Lower leg skin (tissue), 4 donors: ENCODE measurements at places on chromosomes 2 and 18. TPM values are rescaled to one million over a fixed set of nuclear protein-coding genes. Genes with fewer than 3 reads are reported as not detected.

DNA sequence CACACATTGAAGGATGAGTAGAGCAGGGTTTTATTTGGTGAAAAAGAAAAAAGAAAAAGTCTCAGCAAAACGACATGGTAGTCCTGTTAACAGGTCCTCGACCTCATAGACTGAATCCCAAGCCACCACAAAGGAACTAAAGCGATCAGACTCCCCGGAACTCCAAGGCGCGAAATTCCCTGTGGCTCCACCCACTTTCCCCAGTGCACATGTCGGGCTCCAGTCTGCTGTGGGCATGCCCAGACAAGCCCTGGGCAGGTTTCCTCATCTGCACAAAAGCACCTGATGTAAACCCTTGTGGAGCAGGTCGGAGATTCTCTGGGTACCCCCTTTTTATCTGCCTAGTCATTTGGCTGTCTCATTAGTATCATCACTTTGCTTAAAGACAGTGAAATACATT lies 170.7 kb upstream of the FSIP2 start:
- no peak for DNase-seq

DNA sequence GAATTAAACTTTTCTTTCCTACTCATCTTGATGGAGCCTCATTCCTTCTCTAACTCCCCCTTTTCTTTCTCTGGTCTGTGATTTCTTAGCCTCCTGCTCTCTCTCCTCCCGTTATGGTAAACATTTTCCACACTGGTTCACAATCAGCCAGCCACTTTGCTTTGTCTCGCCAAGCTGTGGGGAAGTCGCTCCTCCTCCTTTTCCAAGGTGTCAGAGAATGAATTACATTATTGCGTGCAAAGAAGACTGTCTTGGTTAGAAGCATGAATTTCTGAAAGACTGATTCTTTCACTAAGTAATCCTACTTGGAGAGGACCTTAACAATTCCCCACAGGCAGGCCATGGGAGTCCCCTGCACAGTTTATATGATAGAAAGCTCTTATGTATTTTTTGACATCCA lies 46.1 kb downstream of the RASGRP3 start:
- no peak for DNase-seq

DNA sequence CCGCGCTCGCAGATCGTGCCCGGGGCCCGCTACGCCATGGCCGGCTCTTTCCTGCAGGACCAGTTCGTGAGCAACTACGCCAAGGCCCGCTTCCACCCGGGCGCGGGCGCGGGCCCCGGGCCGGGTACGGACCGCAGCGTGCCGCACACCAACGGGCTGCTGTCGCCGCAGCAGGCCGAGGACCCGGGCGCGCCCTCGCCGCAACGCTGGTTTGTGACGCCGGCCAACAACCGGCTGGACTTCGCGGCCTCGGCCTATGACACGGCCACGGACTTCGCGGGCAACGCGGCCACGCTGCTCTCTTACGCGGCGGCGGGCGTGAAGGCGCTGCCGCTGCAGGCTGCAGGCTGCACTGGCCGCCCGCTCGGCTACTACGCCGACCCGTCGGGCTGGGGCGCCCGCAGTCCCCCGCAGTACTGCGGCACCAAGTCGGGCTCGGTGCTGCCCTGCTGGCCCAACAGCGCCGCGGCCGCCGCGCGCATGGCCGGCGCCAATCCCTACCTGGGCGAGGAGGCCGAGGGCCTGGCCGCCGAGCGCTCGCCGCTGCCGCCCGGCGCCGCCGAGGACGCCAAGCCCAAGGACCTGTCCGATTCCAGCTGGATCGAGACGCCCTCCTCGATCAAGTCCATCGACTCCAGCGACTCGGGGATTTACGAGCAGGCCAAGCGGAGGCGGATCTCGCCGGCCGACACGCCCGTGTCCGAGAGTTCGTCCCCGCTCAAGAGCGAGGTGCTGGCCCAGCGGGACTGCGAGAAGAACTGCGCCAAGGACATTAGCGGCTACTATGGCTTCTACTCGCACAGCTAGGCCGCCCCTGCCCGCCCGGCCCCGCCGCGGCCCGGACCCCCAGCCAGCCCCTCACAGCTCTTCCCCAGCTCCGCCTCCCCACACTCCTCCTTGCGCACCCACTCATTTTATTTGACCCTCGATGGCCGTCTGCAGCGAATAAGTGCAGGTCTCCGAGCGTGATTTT lies 7.6 kb downstream of the TBR1 start:
- DNase-seq: no peak

GRCh38 chr18:681985-682384 lies 24.5 kb downstream of the TYMS start:
- DNase-seq: no peak

GRCh38 chr2:130378898-130379214 lies 23.0 kb downstream of the PTPN18 start:
- peak; percentile 45 for DNase-seq

GRCh38 chr2:236041616-236042015 lies 126.6 kb downstream of the GBX2 start:
- DNase-seq: no peak

- DNase-seq: no peak
Observed at GRCh38 chr2:50551868-50552267, 480.1 kb downstream of the NRXN1 start.

DNA sequence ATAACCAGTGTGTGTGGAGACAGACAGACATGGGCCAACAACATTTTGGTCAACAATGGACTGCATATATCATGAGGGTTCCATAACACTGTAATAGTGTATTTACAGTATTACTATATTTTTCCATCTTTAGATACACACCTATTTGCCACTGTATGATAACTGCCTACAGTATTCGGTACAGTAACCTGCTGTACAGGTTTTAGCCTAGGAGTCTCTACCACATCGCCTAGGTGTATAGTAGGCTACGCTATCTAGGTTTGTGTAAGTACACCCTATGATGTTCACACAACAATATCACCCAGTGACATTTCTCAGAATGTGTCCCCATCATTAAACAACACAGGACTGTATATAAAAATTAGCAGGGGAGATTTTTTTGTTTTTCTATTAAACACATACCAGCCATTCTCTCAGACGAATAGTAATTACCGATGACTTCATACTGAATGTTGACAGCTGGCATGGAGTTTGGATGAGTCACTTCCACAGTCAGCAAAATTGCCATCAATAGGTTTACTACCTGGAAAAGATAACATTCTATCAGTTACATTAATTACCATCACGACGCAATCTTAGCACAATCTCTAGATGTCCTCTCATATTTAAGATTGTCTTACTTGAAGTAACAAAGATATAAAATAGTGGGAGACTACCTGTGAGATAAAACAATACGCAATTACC lies 10.8 kb downstream of the LAPTM4A start:
- DNase-seq: no peak

GRCh38 chr18:57223144-57223870 lies 76.4 kb downstream of the BOD1L2 start:
- no peak for DNase-seq

DNA sequence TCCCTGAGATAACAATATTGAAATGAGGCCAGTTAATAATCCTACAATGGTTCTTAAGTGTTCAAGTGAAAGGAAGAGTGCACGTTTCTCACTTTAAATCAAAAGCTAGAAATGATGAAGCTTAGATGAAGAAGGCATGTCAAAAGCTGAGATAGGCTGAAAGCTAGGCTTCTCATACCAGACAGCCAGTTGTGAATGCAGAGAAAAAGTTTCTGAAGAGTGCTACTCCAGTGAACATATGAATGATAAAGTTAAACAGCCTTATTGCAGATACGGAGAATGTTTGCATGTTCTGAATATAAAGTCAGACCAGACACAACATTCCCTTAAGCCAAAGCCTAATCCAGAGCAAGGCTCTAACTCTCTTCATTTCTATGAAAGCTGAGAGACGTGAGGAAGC lies 51.4 kb downstream of the EML4 start:
- DNase-seq: no peak

DNA sequence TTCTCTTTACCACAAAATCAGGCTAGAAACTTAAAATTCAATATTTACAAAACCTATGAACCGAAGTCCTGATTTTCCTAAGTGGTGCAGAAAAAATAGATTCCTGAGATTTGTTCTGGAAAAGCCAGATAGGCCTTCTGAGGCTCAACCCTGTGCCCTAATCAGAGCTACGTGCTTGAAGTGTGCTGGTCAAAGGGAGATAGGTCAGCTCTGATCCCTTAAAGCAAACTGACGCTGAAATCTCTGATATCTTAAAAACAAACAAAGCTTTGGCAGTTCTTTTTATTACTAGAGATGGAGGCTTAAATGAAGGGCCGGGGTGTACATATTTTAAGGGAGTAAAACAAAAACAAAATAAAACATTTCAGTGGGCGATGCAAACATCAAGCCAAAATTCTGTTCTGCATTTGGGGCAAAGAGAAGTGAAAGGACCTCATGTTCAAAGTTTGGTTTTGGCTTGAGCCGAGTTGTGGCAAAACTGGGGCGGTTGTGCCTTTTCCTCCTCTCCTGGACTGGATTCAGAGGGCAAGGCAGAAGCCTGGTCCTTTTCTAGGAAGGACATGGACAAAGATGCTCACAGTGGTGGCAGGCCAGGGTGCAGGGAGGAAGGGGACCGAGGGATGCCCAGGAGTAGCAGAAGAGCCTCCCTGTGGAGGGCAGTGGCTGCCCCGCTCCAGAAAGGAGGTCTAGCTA lies 295.0 kb downstream of the CDCA7 start:
- DNase-seq: no peak

DNA sequence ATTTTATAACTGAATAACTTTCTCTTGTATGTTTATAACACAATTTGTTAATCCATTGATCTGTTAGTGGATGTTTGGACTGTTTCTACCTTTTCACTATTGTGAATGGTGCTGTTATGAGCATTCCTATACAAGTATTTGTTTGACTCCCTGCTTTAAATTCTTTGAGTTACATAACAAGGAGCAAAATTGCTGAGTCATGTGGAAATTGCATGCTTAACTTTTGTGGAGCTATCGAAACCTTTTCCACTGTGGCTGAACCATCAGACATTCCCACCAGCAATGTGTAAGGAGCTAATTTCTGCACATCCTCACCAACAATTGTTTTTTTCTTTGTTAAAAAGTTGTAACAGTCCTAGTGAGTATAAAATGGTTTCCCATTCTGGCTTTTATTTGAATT lies 415.5 kb downstream of the CBLN2 start:
- no peak for DNase-seq

DNA sequence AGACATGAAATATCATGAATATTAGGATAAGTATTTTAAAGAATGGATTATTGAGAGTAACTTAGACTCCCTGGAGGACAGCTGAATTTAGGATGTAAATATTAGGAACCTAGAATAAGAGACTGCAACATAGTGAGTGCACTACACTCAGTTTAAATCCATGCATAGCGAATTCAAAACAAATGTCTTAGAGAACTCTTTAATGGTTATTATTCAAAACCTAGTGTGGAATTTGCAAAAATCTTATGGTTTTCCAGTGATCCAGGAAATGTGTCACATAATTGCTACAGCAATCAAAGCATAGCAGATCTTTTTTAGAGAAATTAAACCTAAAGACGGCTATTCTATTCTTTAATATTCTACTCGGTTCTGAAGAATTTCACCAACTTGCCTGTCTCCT lies 239.0 kb downstream of the TMX3 start:
- DNase-seq: no peak

- no peak for DNase-seq
Observed at GRCh38 chr2:6986912-6987361, 69.7 kb downstream of the RNF144A start.

DNA sequence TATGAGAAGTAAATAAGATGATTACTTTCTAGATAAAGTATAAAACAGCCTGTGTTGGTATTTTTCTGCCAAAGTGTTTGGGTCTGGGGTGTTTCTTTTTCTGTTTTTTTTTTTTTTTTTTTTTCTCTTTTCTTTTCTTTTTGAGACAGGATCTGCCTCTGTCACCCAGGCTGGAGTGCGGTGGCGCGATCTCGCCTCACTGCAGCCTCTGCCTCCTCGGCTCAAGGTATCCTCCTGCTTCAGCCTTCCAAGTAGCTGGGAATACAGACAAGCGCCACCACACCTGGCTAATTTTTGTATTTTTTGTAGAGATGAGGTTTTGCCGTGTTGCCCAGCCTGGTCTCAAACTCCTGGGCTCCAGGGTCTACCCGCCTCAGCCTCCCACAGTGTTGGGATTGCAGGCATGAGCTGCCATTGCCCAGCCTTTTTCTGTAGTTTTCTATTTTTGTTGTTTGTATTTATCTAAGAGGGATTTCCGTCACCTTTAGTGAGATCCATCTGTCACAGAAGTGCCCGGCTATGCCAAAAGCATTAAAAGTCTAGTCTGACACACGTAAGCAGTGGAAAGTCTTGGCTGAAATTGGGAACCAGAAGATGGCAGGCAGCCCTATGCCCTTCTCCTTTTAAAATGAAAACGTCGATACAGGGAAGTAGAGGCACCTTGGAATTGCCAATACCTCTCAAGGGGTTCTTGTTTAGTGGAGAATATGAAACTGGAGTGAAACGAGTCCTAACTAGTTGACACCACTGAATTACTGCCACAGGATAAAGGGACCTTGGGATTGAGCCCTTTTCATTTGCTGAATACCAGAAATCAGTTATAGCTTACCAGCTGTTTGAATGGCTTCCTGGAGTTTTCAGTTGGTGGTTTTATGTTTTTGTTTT lies 14.0 kb downstream of the UGP2 start:
- DNase-seq: no peak

- DNase-seq: no peak
Observed at GRCh38 chr18:56505971-56506370, 132.4 kb downstream of the TXNL1 start.

DNA sequence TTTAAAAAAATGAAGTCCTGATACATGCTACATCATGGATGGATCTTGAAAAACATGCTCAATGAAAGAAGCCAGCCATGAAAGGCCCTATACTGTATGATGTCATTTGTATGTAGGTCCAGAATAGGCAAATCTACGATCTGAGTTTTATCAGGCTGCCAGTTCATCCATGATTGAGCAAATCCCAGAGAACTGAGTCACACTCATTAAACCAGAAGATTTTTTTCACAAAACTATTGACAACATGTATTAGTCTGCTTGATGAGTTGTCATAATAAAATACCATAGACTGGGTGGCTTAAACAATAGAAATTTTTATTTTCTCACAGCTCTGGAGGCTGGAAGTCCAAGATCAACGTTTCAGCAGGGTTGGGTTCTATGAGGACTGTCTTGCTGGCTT lies 130.7 kb downstream of the MREG start:
- no peak for DNase-seq

DNA sequence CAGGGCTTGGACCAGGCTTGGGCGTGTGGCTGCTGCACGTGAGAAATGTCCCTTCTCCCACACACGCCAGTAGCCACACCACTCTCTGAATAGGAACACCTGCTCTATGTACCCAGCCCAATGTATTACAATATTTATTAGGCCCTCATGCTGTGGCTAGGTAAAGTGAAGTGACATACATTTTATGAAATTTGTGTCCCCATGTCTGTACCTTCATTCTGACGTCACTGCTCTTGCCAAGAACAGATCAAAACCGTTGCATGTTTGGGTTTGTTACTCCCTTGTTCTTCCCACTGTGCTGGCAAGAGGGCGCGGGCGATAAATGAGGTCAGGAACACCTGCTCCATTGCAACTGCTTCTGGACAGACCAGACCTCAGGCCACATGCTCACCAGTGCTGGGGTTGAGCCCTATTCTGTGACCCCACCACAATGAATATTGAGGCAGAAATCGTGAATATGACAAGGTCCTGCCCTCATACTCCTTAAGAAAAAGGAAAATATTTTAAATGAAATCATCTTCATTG lies 436.4 kb upstream of the SALL3 start:
- no peak for DNase-seq

GRCh38 chr2:109549016-109549590 lies 64.7 kb downstream of the SEPTIN10 start:
- DNase-seq: no peak

Gene FSHR
- total RNA-seq: not detected

Gene AQP12B
- total RNA-seq: not detected

Gene ATP6V1B1
- total RNA-seq: 72.5 TPM

Gene PID1
- 22.4 TPM for total RNA-seq

Gene CCDC148
- total RNA-seq: not detected

Gene IL36A
- not detected for total RNA-seq

Gene PRKAG3
- not detected for total RNA-seq

Gene CLEC4F
- total RNA-seq: 0.64 TPM
